T-helper 1 cell treated with Interleukin-12 subunit alpha and Interleukin-12 subunit beta and Interleukin-4 antibody, amounts not matched to agents 30 ng/mL and 1 ng/mL, for 36 hours (primary cell): ENCODE measurements at places on chromosomes 2 and 18. TPM values are rescaled to one million over a fixed set of nuclear protein-coding genes. Genes with fewer than 3 reads are reported as not detected.

The ASIC4 gene
- not detected in 2 replicates for total RNA-seq

The VWA3B gene
- not detected in 2 replicates for total RNA-seq

The TMEM182 gene
- 1.8 and 2.2 TPM in 2 replicates for total RNA-seq

The GALNT5 gene
- not detected in 2 replicates for total RNA-seq

The DSG2 gene
- total RNA-seq: 0.12 and 0.20 TPM in 2 replicates

The ANKRD30B gene
- total RNA-seq: not detected in 2 replicates

The HOXD10 gene
- total RNA-seq: not detected in 2 replicates

The RAB6D gene
- not detected in 2 replicates for total RNA-seq

The ALK gene
- total RNA-seq: not detected in 2 replicates

The TACR1 gene
- total RNA-seq: not detected in 2 replicates

The VPS54 gene
- 20.2 and 20.9 TPM in 2 replicates for total RNA-seq

The ANKRD30BL gene
- total RNA-seq: not detected in 2 replicates

The TUBA4B gene
- 0.17 TPM in 1 of 2 replicates, not detected in the other for total RNA-seq

The DNAJC10 gene
- 78.2 and 79.1 TPM in 2 replicates for total RNA-seq

The C2orf66 gene
- 1.2 and 1.8 TPM in 2 replicates for total RNA-seq

The GALNT14 gene
- 0.17 and 0.27 TPM in 2 replicates for total RNA-seq

The ACADL gene
- not detected in 2 replicates for total RNA-seq

The TNFAIP6 gene
- total RNA-seq: not detected in 2 replicates

The AMER3 gene
- not detected in 2 replicates for total RNA-seq

The TNFRSF11A gene
- 25.6 and 25.8 TPM in 2 replicates for total RNA-seq

The SAG gene
- not detected in 2 replicates for total RNA-seq

The MC2R gene
- total RNA-seq: not detected in 2 replicates

The GCG gene
- total RNA-seq: not detected in 2 replicates
